ENCODE measurements at places on chromosomes 5 and 9. TPM values are rescaled to one million over a fixed set of nuclear protein-coding genes. Genes with fewer than 3 reads are reported as not detected.

- DNase-seq, result no peak
These were observed 3.3 kb upstream of the SLC25A46 start for GRCh38 chr5:110735556-110735955.

DNA sequence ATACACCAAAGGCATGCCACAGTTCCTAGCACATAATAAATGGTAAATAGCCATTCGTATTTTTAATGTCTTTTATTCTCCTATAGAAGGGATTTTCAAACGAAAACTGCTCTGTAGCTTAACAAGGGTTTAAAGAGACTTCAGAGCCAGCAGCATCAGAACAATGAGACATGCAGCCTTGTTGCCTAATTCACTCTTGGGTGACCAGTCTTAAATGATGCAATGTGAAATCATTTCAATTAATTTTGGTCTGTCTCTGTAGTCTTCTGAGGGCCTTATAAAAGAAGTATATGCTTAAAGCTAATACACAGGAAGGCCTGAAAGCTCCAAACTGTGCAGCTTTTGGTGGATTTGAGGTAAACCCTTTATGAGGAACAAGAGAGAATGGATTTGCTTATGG lies 888.8 kb upstream of the WWC1 start:
- no peak for DNase-seq

SHOC1 gene
- total RNA-seq, result not detected

TRIP13 gene
- 8.3 TPM for total RNA-seq

HTR4 gene
- total RNA-seq, result 46.6 TPM

UGCG gene
- 35.6 TPM for total RNA-seq

TMEM174 gene
- not detected for total RNA-seq

Data from Peyer's patch (tissue), 4 donors.